D341Med (cell line): ENCODE measurements at places on chromosomes 12 and 14.

- DNase-seq: no peak
Measured at GRCh38 chr14:96710060-96710666, 87.0 kb upstream of the VRK1 start.

DNA sequence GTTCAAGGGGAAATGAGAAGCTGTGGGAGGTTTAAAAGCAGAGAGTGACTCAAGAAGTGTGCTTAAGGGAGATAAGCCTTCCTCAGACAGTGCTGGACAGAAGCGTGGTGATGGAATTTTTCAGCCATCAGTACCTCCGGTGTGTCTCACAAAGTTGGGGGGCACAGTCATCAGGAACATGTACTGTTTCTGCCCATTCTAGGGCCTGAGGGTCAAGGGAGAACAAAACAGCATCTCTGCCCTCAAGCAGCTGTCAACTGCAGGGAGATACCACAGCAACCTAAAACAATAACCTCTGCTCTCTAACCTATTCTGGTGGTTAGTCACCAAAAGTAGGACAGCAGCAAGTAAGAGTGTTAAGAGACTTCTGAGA, 2.0 kb upstream of the STON2 start:
- DNase-seq: no peak

- no peak for DNase-seq
Measured at GRCh38 chr14:82667006-82667405, 1133.4 kb upstream of the SEL1L start.

- DNase-seq: no peak
Measured at GRCh38 chr14:78921856-78922255, 751.7 kb downstream of the NRXN3 start.
